ENCODE measurements at places on chromosomes 4 and X.

- DNase-seq = no peak
Observed at GRCh38 chr4:171025343-171025742, 787.9 kb upstream of the GALNTL6 start.

- no peak for DNase-seq
Observed at GRCh38 chr4:22315628-22316027, 200.2 kb downstream of the ADGRA3 start.

DNA sequence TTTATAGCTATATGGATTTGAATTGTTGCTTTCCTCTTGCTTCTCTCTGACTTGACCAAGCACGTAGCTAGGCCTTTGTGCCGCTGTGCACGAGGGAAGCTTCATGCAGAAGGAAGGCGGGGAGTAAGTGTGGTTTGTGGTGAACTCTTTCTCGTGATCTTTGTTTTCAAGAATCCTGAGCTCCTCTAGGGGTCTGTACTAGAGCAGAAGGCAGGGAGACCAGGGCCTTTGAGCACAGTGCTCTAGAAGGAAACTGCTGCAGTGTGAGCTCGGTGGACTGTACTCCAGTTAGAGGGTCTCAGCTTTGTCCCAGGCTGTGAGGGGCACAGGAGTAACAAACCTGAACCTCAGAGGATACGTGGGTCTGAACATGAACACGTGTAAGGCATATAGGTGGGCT is 49.0 kb downstream of the AGA start:
- no peak for DNase-seq

DNA sequence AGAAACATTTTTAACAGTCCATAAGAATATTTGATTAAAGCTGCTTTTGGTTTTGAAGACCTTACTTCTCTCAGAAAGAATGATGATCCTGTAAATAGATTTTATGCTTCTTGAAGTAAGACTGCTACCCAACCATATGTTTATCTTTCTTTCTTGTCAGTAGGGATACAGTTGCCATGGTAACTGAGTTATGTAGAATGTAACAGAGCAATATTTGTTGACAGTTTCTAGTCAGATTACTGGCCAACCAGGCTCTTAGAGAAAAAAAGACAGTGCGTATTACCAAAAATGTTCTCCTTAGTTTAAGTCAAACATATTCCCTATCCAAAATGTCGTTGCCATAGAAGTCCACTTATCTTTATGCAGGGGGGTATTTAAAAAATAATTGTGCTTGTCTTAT is 456.8 kb downstream of the PRR32 start:
- no peak for DNase-seq

DNA sequence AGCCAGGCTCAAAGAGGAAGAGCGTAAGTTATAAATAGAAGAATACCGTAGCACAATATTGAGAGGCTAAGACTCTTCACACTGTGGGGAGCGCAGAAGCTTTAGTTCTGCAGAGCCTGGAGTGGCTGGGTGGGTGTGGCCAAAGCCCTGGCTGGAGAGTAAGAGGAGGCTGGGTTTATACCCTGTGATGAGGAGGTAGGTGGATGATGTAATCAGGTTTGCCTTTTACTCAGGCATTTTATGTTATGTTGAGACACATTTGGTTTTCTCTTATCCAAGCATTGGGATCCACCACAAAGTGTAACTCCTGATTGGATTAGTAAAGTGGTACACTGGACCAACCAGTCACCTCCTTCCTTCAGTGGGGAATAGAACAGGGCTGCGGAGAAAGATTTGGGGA is 13.9 kb downstream of the CDS1 start:
- DNase-seq = no peak

DNA sequence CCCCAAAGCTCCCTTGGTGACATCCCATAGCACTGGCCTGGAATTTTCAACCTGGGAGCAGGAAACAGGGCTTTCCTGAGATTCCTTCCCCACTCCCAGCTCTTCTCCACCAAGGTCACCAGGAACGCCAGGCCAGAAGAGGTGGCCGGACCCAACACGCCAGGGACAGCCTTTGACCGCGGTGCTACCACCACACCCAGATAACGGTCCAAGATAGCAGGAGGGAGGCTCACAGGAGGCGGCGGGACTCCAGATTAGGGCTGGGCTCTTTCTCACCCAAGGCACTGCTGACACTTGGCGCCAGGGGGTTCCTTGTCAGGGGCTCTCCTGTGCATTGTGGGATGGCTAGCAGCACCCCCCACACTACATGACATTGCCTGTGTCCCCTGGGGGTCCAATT is 22.9 kb downstream of the ZFYVE28 start:
- DNase-seq = no peak

DNA sequence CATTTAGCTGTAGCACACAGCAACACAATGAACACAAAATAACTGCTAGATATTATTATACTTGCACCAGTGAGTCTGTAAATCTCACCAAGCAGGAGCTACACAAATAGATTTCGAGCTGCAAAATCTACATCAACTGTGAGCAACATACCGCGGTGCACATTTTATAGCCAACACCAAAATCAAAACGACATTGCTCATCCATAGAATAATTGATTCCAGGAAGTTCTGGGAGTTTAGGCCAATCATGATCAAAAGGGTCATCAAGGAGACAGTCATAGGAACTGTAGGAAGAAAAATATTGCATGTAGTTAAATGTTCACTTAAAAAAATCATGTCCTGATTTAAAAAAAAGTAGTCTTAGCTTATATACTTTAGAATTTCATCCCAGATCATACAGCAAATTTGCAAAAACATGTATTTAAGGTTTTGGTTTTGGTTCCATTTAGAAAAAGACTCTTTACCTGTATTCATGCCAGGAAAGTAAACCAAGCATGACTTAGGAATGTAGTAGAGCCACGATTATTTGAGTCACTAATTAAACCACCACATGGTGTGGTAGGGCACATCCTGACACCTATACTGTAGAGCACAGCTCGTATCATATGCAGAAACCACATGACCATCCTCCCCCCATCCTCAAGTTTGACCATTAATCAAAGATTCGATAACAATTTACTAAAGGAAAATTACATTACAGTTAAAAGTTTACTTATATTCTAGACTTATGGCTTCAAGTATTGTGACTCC is 250.4 kb downstream of the ADAMTS3 start:
- DNase-seq = no peak

GRCh38 chr4:124151031-124151430 is 561.5 kb downstream of the ANKRD50 start:
- DNase-seq = no peak

All from NCI-H1092 (cell line).